ENCODE measurements at places on chromosomes 7 and 10.

DNA sequence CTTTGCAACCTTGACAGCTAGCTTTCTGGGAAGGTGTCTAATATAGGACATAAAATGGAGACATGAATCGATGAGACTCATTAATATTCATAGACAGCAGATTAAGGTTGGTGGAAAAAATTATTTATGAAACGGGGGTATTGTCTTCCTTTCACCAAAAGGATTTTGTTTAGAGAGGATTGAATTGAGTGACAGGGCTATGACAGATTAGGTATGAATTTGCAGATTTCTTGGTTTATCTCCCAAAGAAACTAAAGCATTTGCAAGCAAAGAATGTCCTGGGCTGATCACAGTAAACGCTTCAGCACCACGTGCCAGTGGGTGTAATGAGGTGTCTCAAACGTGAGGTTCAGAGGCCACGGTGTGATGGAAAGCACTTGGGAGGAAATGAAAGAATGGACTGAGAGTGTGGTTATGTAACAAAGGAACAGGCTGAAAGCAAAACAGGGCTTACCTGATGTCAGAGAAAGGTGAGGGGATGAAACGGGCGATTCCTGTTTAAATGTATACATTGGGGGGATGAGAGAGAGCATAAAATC lies 329.2 kb upstream of the NPVF start:
- H3K27ac ChIP-seq: peak overlapping the region; percentile 2
- DNase-seq: no peak
- H3K4me1 ChIP-seq: peaks cover 39% of the 10 kb centered on the region

DNA sequence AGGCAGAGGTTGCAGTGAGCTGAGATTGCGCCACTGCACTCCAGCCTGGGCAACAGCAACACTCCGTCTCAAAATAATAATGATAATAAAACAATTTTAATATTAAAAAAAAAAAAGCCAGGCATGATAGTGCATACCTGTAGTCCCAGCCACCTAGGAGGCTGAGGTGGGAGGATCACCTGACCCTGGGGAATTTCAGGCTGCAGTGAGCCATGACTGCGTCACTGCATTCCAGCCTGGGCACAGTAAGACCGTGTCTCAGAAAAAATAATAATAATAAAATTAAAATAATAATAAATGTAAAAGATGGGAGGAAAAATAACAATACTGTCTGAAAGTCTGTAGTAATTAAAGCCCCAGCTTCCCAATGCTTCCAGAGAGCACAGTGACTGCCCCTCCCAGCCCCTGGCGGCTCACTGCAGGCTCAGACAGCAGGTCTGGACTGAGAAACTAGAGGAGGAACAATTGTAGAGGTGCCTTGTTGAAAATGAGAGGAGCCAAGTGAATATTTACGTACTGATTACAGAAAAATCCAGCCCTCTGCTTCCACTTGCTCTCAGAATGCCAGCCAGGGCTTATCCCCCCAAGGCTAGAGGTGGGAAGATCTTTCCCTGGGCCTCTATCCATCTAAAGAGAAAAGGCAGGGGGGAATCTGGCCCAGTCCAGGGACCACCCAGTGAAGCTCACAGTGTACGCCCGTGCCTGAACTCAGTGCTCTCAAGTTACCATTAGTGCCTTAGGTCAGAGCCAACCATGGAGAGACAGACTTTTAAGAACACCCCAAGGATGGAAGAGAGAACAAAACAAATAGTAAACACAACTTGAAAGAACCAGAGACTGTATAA lies 112.8 kb downstream of the PARD3 start:
- H3K36me3 ChIP-seq: peaks cover 3% of the 10 kb centered on the region
- H3K27ac ChIP-seq: no peak overlapping the region
- peaks cover 5% of the 10 kb centered on the region for H3K27me3 ChIP-seq
- H3K4me1 ChIP-seq: peaks cover 11% of the 10 kb centered on the region
- H3K4me3 ChIP-seq: no peak overlapping the region

GRCh38 chr10:120387326-120387725 lies 69.7 kb upstream of the PLPP4 start:
- DNase-seq: no peak
- no peaks in the 10 kb centered on the region for H3K27me3 ChIP-seq
- H3K4me1 ChIP-seq: no peaks in the 10 kb centered on the region
- no peaks in the 10 kb centered on the region for H3K36me3 ChIP-seq
- H3K4me3 ChIP-seq: no peak overlapping the region

- peaks cover 2% of the 10 kb centered on the region for H3K27me3 ChIP-seq
- no peak overlapping the region for H3K4me3 ChIP-seq
- H3K27ac ChIP-seq: no peak overlapping the region
- no peaks in the 10 kb centered on the region for H3K4me1 ChIP-seq
- DNase-seq: no peak
Measured at GRCh38 chr10:111035542-111035941, 41.3 kb upstream of the ADRA2A start.

GRCh38 chr10:43701295-43701694 lies 52.6 kb upstream of the ZNF32 start:
- H3K36me3 ChIP-seq: peaks cover 5% of the 10 kb centered on the region
- H3K4me1 ChIP-seq: no peaks in the 10 kb centered on the region
- H3K4me3 ChIP-seq: no peak overlapping the region
- H3K27me3 ChIP-seq: no peaks in the 10 kb centered on the region
- DNase-seq: no peak
- no peak overlapping the region for H3K27ac ChIP-seq

DNA sequence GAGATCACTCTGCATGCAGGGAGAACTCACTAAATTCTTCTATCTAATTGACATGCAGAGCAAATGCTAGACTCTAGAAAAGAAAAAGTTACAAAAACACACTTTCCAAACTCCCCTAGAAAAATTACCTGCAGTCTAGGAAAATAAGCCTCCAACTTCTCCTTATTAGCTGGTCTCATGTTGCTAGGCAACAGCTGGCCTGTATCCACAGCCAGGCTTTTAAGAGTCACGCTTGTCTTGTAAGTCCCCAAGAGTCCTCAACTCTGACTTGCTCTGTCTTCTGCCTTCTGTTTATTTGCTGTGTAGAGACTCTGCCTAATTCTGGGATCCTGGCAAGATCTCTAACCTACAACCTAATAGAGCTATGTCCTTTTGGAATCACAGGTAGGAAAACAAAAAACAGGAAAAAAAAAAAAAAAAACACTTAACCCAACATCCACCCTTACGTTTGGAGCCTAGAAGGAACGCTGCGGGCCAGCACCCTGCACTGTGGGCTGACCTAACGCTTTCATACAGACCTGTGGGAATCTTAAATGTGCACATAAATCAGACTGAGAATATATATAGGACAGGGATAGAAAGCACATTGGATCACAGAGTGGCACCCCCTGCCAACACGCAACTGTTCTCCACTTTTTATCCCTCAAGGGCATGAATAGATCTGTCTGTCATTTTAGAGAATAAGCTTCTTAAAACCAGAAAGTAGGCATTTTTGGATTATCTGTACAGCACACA lies 117.0 kb upstream of the PTPRZ1 start:
- H3K4me1 ChIP-seq: peaks cover 2% of the 10 kb centered on the region
- peaks cover 5% of the 10 kb centered on the region for H3K27me3 ChIP-seq
- H3K36me3 ChIP-seq: no peaks in the 10 kb centered on the region
- H3K4me3 ChIP-seq: no peak overlapping the region
- H3K27ac ChIP-seq: no peak overlapping the region

DNA sequence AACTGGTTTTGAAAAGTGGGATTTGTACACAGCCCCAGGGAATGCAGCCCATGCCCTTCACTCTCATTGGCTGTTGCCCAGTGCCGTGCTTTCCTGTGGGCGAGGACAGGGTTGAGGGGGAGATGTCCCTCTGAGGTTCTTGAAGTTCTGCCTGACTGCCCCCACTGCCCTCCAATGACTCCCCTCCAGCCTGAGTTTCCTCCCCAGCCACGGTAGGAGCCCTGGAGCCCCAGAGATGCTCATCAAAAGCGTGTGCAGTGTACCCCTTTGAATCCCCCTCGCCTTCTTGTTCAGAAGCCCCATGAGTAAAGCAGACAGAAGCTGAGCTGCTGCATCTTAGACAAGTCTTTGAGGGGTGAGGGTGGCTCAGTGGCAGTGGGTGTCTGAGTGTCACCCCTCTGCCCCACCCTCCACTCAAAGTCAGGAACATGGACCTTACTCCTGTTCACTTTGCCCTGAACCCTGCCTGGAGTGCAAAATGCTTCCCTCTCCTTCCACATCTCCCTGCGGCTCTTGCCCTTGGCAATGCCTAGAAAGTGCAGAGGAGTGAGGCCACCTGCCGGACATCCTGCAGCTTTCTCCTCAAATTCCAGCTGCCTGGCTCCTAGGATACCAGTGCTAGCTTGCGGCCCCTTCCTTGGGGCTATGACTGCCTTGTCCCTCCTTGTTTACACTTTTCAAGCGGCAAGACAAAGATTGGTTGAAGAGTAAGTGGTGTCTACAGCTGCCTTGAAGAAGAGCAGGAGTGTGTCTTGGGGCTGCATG lies 19.9 kb downstream of the FAM241B start:
- H3K27me3 ChIP-seq: peaks cover 19% of the 10 kb centered on the region
- no peaks in the 10 kb centered on the region for H3K36me3 ChIP-seq
- peak overlapping the region; percentile 57 for H3K4me3 ChIP-seq
- peak overlapping the region; percentile 89 for H3K27ac ChIP-seq
- no peak for DNase-seq

GRCh38 chr10:23630376-23630775 lies 191.5 kb downstream of the OTUD1 start:
- H3K4me1 ChIP-seq: no peaks in the 10 kb centered on the region
- no peak overlapping the region for H3K4me3 ChIP-seq
- H3K27ac ChIP-seq: no peak overlapping the region
- DNase-seq: no peak
- no peaks in the 10 kb centered on the region for H3K36me3 ChIP-seq

DNA sequence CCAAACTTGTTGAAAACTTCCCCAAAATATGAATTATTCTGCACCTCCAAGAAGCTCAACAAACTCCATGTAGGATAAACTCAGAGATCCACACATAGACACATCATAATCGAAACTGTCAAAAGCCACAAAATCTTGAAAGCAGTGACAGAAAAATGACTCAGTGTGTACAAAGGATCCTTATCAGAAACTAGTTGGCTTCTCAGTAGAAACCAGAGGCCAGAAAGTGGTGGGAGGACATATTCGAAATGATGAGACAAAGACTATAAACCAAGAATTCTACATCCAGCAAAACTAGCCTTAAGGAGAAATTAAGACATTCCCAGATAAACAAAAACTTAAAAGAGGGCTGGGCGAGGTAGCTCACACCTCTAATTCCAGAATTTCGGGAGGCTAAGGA lies 38.5 kb downstream of the MCMBP start:
- H3K27me3 ChIP-seq: no peaks in the 10 kb centered on the region
- DNase-seq: no peak
- peaks cover under 1% of the 10 kb centered on the region for H3K4me1 ChIP-seq
- H3K36me3 ChIP-seq: no peaks in the 10 kb centered on the region
- no peak overlapping the region for H3K27ac ChIP-seq
- no peak overlapping the region for H3K4me3 ChIP-seq

GRCh38 chr7:145360511-145361100 lies 524.8 kb upstream of the TPK1 start:
- H3K4me3 ChIP-seq: no peak overlapping the region
- DNase-seq: no peak
- H3K27ac ChIP-seq: no peak overlapping the region
- H3K27me3 ChIP-seq: peaks cover 3% of the 10 kb centered on the region
- peaks cover 13% of the 10 kb centered on the region for H3K36me3 ChIP-seq

DNA sequence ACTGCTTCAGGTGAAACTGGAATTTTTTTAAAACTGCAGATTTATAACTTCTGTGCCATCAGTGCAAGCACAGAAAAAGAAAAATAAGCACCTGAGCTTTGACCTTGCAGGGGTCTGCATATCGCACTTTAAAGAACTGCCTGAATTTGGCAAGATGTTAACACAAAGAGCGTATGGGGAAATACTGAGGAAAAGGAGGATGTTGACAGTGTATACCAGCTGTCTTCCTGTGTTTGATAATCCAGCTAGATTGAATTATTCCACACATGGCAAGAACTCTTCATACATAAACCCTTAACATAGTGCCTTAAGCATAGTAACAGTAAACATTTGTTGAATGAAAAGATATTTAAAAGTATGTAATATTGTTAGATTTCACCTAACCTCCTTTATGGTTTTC lies 30.0 kb downstream of the SMC3 start:
- H3K36me3 ChIP-seq: no peaks in the 10 kb centered on the region
- no peak for DNase-seq
- no peak overlapping the region for H3K4me3 ChIP-seq
- no peaks in the 10 kb centered on the region for H3K4me1 ChIP-seq
- H3K27ac ChIP-seq: no peak overlapping the region
- H3K27me3 ChIP-seq: no peaks in the 10 kb centered on the region

- H3K4me3 ChIP-seq: peak overlapping the region; percentile 86
- no peaks in the 10 kb centered on the region for H3K27me3 ChIP-seq
- H3K36me3 ChIP-seq: no peaks in the 10 kb centered on the region
- H3K4me1 ChIP-seq: peaks cover 10% of the 10 kb centered on the region
Measured at GRCh38 chr7:42227021-42227420, 10.0 kb downstream of the GLI3 start.

- H3K27me3 ChIP-seq: peaks cover 3% of the 10 kb centered on the region
- no peak overlapping the region for H3K27ac ChIP-seq
- no peaks in the 10 kb centered on the region for H3K36me3 ChIP-seq
- H3K4me1 ChIP-seq: no peaks in the 10 kb centered on the region
- no peak for DNase-seq
Measured at GRCh38 chr10:14798636-14799035, 23.9 kb upstream of the FAM107B start.

DNA sequence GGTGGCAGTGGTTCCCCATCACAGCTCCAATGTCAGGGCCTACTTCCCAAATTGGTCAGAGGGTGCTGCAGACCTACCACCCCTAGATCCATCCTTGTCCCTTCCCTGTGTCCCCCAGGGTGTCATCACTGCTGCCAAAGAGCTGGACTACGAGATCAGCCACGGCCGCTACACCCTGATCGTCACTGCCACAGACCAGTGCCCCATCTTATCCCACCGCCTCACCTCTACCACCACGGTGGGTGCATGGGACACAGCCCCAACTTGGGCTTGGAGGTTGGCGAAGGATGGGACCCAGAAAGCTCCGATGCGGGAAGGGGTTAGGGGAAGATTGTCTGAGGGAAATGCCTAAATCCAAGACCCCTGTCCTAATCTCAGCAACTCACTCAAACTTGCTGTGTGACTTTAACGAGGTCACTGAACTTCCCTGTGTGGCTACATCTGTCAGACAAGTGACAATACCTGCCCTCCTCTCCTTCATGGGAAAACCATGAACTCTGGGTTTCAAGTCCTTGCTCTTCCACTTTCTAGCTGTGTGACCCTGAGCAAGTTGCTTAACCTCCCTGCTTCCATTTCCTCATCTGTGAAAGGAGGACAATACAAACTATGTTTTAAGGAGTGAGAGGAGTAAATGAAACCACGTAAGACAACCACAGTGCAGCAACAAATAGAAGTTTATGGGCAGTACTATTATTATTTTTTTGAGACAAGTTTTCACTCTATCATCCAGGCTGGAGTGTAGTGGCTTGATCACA lies 4.9 kb upstream of the VSIR start:
- DNase-seq: no peak
- no peak overlapping the region for H3K4me3 ChIP-seq
- peaks cover 5% of the 10 kb centered on the region for H3K27me3 ChIP-seq
- no peaks in the 10 kb centered on the region for H3K36me3 ChIP-seq
- H3K27ac ChIP-seq: no peak overlapping the region

GRCh38 chr10:5629303-5630111 lies 36.9 kb downstream of the ASB13 start:
- peak; percentile 90 for DNase-seq
- peaks cover 4% of the 10 kb centered on the region for H3K36me3 ChIP-seq
- peaks cover 3% of the 10 kb centered on the region for H3K27me3 ChIP-seq
- H3K27ac ChIP-seq: no peak overlapping the region
- peaks cover 18% of the 10 kb centered on the region for H3K4me1 ChIP-seq
- no peak overlapping the region for H3K4me3 ChIP-seq

Measured in glutamatergic neuron (in vitro differentiated cells).